ENCODE measurements at places on chromosomes 3 and 15.

DNA sequence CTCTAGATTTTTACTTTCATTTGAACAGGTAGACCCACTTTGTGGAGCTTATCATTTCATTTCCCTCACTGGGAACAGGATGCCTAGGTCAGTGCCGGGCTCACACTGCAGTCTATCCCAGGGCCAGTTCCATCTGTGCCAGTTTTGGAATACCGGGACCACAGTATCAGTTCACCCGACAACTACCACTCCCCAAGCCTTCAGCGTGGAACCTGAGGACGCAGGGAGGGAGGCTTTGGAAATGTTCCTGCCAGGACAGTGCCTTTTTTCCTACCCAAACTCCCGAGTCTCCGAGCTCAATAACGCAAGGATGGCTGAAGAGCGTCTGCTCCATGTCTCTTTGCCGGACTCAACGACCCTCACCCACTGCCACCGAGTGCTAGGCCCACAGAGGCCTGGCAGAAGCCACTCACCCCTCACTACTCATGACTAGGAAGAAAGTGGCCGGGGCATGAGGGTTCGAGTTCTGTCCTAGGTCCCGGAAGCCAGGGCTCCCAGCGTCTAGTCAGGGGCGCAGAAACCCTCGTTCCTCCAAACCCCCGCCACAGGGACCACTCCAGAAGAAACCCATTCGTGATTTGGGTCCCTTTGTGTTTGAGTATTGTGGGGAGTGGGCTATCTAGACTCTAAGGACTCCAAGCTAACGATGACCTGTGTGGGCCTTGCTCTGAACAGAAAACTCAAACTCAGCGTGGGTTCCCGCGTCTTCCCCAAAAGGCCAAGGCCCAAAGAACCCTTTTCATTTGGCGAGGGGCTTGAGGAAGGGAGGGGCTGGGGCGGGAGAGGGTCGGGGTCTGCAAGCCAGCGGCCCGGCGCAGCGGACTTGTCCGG is 11.4 kb downstream of the ZIC1 start:
- DNase-seq: no peak

- no peak for DNase-seq
These were observed 1021.0 kb upstream of the SEMA6D start for GRCh38 chr15:46696281-46696680.

- no peak for DNase-seq
These were observed 15.3 kb downstream of the NR2F2 start for GRCh38 chr15:96345560-96346399.

DNA sequence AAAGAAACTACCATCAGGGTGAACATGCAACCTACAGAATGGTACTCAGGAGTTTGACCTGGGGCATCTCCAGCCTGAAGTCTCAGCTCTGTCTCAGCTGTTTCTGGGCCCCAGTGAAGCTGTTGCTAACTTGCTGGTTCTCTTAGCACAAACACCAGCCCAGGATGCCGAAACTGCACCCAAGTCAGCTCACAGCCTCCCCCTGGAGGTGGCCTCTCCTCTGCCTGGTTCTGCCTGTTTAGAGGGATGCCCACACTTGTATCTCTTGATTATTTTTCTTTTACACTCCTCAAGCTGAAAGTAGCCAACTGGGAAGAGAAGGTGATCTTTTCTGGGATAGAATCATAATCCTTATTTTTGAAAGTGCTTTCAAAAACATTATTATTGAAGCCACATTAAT is 289.0 kb upstream of the RASGRP1 start:
- peak; percentile 2 for DNase-seq

DNA sequence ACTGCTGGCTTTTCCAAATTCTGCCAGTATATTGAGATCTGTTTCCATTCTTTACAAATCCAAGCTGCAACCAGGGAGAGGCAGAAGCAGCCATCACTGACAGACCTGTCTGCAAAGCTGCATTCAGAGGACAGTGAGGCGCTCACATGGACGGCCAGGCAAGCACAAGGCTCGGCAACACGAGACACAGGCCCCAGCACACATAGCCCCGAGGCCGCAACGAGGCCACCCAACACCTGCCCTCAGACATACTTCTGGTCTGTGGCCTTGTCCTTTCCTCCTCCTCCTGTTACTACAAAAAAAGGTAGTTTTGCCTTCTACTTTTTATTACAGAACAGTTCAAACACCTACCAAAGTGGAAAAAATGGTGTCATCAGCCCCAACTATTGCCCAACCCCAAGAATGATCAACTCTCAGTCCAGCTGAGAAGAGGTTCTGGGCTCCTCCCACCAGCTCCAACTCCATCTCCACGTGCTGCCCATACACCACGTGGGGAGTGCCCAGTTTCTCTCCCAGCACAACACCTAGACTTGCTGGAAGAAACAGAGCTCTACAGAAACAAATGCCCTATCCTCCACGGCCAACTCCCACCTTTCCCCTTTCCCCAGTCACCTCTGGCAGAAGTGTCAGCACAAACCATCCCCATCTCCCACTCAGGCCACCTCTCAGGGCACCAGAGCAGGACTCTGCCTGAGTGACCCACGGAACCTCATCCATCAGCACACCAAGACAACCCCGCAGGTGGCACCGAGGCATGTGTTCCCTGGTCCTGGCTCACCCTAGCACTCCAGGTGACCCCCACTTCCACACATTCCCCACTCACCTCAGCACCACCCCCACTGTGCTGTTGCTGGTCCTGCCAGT is 7.4 kb downstream of the ZXDC start:
- no peak for DNase-seq

DNA sequence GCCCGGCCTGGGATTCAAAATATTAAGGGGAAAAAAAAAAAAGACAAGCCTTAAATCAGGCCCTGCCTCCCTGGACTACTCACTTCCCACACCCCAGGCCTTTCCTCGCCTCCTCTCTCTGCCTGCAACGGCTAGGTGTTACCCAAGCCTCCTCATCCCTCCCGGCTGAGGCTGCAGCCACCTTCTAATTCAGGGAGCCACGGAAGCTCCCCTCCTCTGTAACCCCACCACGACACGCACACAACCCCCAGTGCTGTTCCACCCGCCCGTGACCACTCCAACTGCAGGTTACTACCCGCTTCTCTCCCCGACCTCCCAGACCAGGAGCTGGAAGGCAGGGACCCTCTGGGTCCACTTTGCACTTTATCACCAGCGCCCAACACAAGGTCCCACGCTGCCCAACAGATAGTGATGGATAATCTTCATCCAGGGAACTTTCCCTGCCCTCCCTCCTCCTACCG is 936 bp downstream of the KIF7 start:
- DNase-seq: no peak

- no peak for DNase-seq
These were observed 9.3 kb upstream of the ATP13A4 start for GRCh38 chr3:193564012-193564411.

DNA sequence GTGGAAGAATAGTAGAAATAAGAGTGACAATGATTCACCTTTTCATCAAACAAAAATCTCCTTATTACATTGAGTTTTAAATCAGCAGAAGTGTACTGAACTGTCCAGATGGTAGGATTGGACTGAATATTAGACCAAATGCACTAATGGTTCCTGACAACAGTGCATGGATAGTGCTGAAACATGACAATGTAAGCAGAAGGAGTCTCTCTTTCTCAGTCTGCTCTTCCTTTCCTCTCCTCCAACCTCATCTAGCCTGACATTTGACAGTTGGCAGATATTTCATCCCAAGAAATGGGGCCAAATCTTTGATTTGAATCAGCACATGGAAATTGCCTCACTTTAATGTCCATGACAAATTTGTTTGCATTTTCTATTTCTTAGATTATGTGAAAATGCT is 225.1 kb upstream of the PLSCR5 start:
- no peak for DNase-seq

GRCh38 chr3:179955286-179955685 is 81.5 kb downstream of the PEX5L start:
- DNase-seq: no peak

DNA sequence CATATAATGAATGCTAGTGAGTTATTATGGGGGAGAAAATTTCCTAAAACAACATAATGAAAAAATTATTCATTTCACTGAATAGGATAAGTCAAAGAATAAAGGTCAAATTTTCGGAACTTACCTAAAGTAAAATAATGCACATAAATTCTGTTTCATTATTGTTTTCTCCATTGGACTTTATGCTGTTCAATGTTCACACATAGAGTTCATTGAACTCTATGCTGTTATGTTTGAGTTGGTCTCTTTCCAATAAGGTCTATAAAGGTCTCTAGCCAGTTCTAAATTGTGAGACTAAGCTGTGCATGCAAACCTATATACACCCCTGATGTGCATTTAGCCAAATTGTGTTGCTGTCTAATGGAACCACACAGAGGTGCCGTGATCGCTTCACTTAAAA is 28.5 kb upstream of the STT3B start:
- no peak for DNase-seq

- DNase-seq: no peak
These were observed 12.4 kb downstream of the RETNLB start for GRCh38 chr3:108744762-108745161.

DNA sequence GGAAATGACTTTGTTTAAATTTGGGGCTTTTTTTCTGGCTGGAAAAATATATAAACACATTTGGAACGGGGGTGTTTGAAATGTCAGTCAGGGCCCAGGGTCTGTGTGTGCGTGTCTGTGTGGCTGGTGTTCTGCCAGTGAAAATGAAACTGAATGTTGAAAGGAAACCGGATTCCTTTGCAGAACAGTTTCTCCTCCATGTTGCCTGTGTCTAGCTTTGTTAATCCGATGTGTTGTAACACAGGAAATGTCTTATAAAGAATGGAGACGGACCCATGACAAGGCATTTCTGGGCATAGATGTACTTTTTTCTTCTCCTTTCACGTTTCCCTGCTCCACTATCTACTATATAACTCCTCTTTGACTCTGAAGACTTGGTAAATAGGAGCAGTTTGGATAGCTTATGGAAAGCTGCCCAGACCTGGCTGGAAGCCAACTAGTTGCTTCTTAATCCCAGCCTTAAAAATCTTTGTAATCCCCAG is 2.8 kb downstream of the SQOR start:
- DNase-seq: no peak

DNA sequence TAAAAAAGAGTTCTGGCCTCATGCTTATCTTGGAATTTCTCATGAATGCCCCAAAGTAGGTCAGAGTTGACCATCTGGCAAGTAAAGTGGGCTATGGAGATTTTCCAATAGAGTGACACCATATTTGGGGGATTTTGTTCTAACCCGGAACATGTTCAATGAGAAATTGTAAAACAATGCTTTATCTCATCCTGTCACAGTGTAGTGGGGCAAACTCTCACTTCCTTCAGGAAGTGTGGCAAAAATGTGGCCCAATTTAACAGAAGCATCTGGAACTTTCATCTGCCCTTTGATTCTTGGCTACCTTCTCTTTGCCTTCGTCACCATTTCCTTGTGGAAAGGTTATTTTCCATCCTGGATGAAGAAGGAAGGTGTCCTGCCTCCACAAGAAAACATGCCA is 70.8 kb downstream of the ADAMTS9 start:
- no peak for DNase-seq

DNA sequence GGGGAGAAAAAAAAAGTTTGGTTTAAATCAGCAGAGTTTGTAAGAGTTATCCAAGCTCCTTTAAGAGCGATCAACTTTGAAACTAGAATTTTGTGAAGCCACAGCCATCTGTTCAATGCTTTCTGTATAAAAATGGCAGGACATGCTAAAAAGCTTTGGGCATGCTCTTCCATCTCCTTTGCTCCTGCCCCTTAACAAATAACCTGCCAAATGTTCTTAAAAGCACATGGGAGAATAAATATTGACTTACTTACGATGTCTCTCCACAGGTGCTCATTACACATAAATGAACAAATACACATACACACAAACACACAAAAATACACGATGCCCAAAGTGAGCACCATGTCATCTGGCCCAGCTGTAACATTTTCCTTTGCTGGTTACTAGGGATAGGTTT is 211.8 kb upstream of the DPH6 start:
- DNase-seq: no peak

GRCh38 chr15:50247819-50248655 is 17.5 kb downstream of the HDC start:
- DNase-seq: no peak

- no peak for DNase-seq
These were observed 43.0 kb downstream of the ABHD5 start for GRCh38 chr3:43733459-43734384.

GRCh38 chr15:70096215-70097062 is 1.3 kb downstream of the TLE3 start:
- DNase-seq: no peak

DNA sequence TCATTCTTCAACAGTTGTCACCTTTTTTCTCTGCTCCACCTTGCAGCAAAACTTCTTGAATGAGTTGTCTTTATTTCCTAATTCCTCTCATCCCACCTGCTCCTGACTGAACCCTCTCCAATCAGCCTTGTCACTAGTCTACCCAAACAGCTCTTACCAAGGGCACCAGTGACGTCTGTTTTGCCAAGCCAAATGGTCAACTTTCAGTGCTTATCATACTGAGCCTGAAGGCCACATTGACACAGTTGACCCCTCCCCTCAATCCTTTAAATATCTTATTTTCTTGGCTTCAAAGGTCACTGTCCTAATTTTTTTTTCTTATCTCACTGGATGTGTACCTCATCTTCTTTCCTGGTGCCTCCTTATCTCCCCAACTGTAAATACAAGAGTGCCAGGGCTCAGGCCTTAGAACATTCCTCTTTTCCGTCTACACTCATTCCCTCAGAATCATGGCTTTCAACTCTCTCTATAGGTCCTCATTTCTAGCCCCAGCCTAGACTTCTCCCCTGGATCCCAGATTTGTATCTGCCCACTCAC is 43.2 kb downstream of the CMTM8 start:
- no peak for DNase-seq

DNA sequence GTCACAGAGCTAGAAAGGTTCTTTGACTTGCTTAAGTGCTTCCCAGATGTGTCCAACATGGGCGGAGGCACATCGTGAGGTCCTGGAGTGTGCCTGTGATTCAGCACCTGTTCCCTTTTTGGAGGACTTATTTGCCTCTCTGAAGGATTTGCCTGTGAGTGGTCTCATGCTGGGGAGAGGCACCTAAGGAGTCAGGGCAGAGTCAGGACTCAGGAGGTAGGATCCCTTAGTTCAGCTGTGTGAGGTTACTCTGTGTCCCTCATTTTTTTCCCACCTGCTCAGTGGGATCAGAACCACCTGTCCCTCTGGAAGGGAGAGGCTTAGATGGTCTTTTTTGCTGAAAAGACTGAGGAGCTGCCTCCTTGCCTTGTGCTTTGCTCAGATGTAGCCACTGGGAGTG is 3.0 kb downstream of the ZNF589 start:
- DNase-seq: no peak

DNA sequence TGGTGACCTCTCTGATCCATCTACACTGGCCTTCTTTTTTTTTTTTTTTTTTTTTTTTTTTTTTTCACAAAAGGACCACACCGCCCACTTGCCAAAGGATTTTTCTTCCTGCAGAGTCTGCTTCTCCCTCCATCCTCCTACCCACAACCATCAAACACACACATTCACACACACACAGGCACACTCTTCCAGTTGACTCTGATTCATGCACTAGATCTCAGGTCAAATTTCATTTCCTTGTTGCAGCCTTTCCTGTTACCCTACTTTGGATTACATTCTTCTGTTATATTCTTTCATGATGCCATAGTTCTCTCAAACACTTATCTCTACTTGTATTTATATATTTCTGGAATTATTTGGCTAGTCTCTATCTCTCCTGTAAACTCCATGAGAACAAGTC is 133.9 kb downstream of the STAC start:
- DNase-seq: no peak
